GOT3 (cell line): ENCODE measurements at places on chromosomes 2 and 18.

- no peak for DNase-seq
These were observed 142.7 kb downstream of the PRKCE start for GRCh38 chr2:45794134-45794617.

- no peak for DNase-seq
These were observed 605 bp downstream of the REV1 start for GRCh38 chr2:99489063-99489760.

- DNase-seq, result no peak
These were observed 282.0 kb upstream of the PXDN start for GRCh38 chr2:2026252-2026831.

- no peak for DNase-seq
These were observed 520.6 kb downstream of the TNS1 start for GRCh38 chr2:217482056-217482710.

GRCh38 chr2:119821266-119821665 lies 61.5 kb downstream of the PTPN4 start:
- DNase-seq, result no peak

DNA sequence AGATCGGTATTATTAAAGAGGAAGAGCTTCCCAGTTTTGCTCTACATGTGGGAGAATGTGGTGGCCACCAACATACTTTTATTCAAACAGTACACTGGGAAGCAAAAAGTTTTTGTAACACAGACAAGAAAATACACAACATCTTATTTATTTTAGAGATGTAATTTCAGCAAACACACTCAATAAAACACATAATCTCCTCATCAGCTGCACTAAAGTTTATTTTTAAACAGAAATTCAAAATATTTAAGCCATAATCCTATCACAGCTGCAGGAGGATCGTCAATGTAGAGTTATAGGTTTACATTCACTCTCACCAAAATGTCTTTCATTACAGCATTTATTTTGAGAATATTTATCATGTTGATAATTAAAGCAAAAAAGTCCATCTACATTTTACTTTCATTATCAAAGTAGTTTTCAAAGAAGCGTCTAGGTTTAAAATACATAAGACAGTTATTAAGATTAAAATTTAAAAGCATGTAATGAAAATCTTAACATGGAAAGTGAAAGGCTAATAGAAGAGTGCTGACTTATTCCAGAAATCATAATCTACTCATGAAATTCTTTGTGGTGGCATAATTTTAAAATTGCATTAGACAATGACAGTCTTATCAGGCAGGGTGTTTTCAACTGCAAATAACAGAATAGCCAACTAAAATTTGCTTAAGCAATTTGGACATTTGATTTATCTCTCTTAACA lies 61.0 kb downstream of the ANKRD44 start:
- DNase-seq, result no peak

- no peak for DNase-seq
These were observed 220.7 kb downstream of the PHLPP1 start for GRCh38 chr18:62935994-62936393.
